ENCODE measurements at places on chromosomes 13 and 19.

DNA sequence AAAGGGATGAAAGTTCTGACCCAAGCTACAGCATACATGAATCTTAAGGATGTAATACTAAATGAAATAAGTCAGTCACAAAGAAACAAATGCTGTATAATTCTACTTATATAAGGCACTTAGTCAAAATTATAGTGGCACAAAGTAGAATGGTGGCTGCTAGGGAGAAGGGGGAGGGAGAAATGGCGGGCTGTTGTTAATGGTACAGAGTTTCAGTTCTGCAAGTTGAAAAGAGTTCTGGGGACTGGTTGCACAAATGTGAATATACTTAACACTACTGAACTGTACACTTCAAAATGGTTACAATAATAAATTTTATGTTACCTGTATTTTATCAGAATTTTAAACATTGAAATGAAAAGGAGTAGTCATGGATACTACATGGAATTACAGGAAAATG, 48.9 kb upstream of the CLDN10 start:
- H3K4me1 ChIP-seq: no peaks in the 10 kb centered on the region
- no peak overlapping the region for H3K27ac ChIP-seq
- H3K36me3 ChIP-seq: no peaks in the 10 kb centered on the region
- H3K4me3 ChIP-seq: no peak overlapping the region

DNA sequence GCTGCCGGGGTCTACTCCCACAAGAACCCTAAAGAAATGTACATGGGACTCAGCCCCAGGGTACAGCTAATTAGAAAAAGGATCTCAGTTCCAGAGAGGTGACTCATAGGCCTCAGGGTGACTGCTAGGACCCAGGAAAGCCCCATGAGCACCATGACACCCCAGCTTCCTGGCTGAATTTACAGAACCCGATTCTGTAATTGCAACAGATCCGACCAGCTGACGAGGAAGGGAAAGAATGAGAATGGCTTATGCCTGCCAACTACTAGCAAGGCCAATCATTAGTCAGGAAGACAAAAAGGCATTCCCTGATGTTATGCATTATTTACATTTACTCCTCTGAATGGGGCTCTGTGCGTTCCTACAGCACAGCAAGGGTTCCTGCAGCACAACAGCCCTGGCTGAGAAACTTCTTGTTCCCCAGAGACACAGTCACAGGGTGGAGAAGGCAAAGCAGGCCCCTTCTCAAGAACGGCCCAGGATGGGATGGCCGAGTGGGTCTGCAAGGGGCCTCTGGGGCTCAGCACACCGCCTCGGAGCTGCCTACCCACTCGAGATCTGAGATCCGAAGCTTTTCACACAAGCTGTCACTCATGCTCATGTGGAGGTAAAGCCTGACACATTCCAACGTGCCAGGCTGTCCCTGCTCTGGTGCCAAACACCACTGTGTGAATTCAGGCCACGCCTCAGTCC, 27.2 kb downstream of the PBX4 start:
- H3K4me3 ChIP-seq: no peak overlapping the region
- H3K36me3 ChIP-seq: peaks cover 49% of the 10 kb centered on the region
- H3K27me3 ChIP-seq: no peaks in the 10 kb centered on the region
- H3K27ac ChIP-seq: peak overlapping the region; percentile 93
- peak; percentile 68 for DNase-seq
- H3K4me1 ChIP-seq: peaks cover 77% of the 10 kb centered on the region

GRCh38 chr19:9917321-9917720, 19.0 kb downstream of the OLFM2 start:
- peak; percentile 30 for DNase-seq
- peaks cover 11% of the 10 kb centered on the region for H3K4me1 ChIP-seq
- H3K27me3 ChIP-seq: peaks cover 57% of the 10 kb centered on the region
- no peak overlapping the region for H3K27ac ChIP-seq

DNA sequence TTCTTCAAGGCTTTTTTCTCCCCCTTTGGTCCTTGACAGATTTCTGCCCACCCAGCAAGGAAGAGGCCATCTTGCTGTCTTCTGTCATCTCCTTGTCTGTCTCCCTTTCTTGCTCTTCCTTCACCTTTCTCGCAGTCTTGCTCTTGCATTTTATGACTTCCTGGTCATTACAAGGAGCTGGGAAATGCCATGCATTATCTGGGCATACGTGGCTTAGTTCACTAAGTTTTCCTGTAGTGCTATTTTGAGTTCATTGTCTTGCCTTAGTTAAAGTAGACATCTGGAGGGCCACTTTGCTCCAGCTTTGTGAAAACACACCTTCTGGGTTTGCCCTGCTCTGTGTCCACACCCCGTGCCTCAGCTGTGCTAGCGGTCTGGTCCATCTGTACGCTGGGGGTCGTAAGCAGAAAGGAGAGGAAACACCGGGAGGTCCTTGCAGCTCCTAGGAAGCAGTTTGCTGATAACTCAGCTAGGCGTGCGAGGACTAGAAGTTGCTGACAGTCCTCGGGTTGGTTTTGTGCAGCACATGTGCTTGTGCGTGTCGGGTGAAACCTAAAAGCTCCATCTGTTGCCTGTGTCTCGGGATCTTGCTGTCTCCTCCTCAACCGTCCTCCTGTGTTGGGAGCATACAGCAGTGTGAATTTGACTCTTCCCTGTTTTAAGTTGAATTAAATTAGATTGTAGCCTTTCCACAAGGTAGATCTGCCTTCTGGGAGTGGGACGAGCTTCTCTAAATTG, 59.4 kb downstream of the ARHGEF7 start:
- H3K4me1 ChIP-seq: peaks cover 66% of the 10 kb centered on the region
- no peak for DNase-seq
- no peaks in the 10 kb centered on the region for H3K27me3 ChIP-seq
- peaks cover 73% of the 10 kb centered on the region for H3K36me3 ChIP-seq
- H3K4me3 ChIP-seq: no peak overlapping the region

DNA sequence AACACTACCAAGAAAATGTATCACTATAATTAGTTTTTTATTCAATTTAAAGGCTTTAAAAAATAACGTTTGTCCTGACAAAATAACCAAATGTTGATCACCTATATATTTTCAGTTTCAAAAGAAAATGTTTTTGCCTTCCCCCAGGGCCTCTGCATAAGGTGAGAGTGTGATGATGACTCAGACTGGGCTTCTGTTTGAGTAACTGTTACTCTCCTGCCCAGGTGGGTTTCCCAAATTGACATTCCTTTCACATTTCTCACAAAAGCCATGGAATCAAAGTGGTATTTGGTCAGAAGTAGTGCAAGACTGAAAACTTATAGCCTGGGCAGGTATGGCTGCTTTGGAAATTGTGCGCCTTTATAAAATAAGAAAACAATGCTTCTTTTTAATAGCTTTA, 180.6 kb downstream of the COG6 start:
- no peak overlapping the region for H3K27ac ChIP-seq
- DNase-seq: no peak
- no peaks in the 10 kb centered on the region for H3K4me1 ChIP-seq

DNA sequence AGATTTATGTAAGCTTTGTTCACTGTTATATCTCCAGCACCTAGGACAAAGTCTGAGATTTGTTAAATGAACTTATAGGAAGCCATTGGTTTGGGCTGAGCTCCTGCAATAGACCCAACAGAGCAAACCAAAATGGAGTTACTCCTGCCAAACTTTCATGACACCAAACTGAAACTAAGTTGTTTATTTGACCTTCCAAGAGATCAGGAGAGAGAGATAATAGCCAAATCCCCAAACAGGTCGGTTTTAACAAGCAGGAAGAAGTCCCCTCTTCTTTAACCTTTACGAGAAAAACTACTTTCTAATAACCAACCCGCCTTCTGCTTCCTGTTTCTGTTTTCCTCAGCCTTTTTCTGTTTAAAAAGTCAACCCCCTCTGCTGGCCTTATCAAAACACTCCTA, 54.9 kb upstream of the ATP12A start:
- H3K27ac ChIP-seq: peak overlapping the region; percentile 98
- no peak overlapping the region for H3K4me3 ChIP-seq
- peaks cover 50% of the 10 kb centered on the region for H3K4me1 ChIP-seq
- H3K27me3 ChIP-seq: no peaks in the 10 kb centered on the region
- no peak for DNase-seq
- H3K36me3 ChIP-seq: peaks cover 17% of the 10 kb centered on the region

DNA sequence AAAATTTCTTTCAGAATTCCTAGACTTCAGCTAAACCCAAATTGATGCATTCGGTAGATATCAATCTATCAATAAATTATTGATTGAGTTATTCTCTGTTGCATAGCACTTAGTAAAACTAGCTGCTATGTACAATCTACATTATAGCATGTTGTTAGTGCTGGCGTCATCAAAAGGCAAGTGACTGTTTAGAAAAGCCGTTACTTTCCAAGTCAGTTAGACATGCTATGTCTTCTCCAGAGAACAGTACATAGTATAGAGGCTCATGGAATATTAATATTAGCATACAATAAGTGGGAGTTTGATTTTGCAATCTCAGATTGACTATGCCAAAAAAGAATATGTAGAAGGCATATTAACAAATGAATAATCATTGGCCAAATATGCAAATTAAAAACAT, 165.6 kb downstream of the DCT start:
- no peaks in the 10 kb centered on the region for H3K27me3 ChIP-seq
- H3K27ac ChIP-seq: no peak overlapping the region

DNA sequence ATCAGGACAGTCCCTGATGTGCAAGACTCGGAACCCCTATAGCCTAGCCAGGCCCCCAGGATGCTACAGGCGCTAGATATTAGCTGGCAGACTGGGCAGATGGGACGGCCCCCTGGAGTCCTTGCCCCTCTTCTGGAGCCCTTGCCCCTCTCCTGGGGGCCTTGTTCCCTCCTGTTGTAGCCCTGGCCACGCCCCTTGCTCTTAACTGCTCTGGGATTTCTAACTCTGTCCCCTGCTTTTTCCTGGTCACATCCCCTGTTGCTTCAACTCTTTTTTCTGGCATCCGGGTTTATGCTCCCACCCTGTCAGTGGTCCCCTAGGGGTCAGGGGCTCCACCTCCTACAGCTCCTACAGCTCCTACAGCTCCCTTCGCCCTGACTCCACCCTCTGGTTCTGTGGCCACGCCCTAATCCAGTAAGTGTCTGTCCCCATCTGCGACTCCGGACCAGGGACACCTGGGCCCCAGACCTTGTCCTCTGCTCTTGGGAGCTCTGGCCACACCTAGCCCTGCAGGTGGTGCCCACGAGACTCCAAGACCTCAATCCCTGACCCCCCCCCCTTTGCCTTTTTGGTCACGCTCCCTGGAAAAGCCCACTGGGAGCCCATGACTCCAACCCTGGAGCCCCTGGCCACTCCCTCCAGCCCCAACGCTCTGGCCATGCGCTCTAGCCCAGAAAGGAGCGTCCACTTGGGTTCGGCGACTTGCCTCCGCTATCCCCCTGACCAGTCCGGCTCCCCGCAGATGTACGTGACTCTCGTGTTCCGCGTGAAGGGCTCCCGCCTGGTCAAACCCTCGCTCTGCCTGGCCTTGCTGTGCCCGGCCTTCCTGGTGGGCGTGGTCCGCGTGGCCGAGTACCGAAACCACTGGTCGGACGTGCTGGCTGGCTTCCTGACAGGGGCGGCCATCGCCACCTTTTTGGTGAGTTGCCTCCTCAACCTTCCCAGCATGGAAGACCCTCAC, 6.8 kb downstream of the PLPPR2 start:
- peaks cover 15% of the 10 kb centered on the region for H3K27me3 ChIP-seq
- H3K27ac ChIP-seq: no peak overlapping the region
- no peak overlapping the region for H3K4me3 ChIP-seq
- no peak for DNase-seq
- H3K36me3 ChIP-seq: no peaks in the 10 kb centered on the region

GRCh38 chr19:22893855-22894270, 61.8 kb downstream of the ZNF723 start:
- no peaks in the 10 kb centered on the region for H3K4me1 ChIP-seq
- no peak overlapping the region for H3K27ac ChIP-seq
- H3K36me3 ChIP-seq: peaks cover 2% of the 10 kb centered on the region
- DNase-seq: no peak
- H3K27me3 ChIP-seq: no peaks in the 10 kb centered on the region
- H3K4me3 ChIP-seq: no peak overlapping the region

- peaks cover 25% of the 10 kb centered on the region for H3K27me3 ChIP-seq
- H3K4me1 ChIP-seq: no peaks in the 10 kb centered on the region
- no peak overlapping the region for H3K4me3 ChIP-seq
Observed at GRCh38 chr13:36875961-36876360, 44.1 kb downstream of the SMAD9 start.

DNA sequence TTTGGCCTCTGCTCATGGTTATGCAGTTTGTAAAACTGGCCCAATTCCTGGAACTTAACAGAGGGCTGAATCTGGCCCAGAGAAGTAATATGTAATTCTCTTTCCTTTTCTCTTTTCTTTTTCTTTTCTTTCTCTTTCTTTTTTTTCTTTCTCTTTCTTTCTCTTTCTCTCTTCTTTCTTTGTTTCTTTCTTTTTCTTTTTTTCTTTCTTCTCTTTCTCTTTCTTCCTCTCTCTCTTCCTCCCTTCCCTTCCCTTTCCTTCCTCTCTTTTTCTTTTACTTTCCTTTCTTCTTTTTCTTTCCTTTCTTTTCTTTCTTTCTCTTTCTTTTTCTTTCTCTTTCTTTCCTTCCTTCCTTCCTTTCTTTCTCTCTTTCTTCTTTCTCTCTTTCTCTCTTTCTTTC, 88.8 kb upstream of the SLITRK5 start:
- no peaks in the 10 kb centered on the region for H3K36me3 ChIP-seq
- H3K4me1 ChIP-seq: no peaks in the 10 kb centered on the region
- no peak for DNase-seq
- no peak overlapping the region for H3K4me3 ChIP-seq
- no peaks in the 10 kb centered on the region for H3K27me3 ChIP-seq

GRCh38 chr13:72530471-72530870, 197.0 kb downstream of the MZT1 start:
- no peaks in the 10 kb centered on the region for H3K36me3 ChIP-seq
- no peak overlapping the region for H3K27ac ChIP-seq
- no peaks in the 10 kb centered on the region for H3K4me1 ChIP-seq
- no peak for DNase-seq
- H3K4me3 ChIP-seq: no peak overlapping the region
- no peaks in the 10 kb centered on the region for H3K27me3 ChIP-seq

GRCh38 chr13:25874907-25875306, 176.9 kb downstream of the SHISA2 start:
- peak overlapping the region; percentile 15 for H3K4me3 ChIP-seq
- peak; percentile 84 for DNase-seq
- no peaks in the 10 kb centered on the region for H3K27me3 ChIP-seq
- peaks cover 73% of the 10 kb centered on the region for H3K4me1 ChIP-seq
- peak overlapping the region; percentile 91 for H3K27ac ChIP-seq

DNA sequence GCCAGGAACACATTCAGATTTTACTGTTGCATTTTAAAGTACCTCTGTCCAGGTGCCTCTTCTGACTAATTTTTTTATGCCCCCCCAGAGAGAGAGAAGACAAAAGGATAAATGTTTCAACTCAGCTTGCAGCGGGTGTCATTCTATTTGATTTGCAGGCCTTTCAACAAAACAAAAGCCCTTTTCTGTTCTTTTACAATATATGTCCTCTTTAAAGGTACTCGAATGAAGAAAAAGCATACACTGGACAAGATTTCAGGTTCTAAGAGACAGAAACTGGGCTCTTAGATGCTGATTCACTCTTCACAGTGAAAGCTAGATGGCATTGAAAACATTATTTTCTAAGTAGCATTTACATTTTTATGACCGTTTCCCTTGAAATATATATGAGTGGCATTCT, 2.9 kb upstream of the FRY start:
- no peak overlapping the region for H3K27ac ChIP-seq
- DNase-seq: no peak
- peaks cover 30% of the 10 kb centered on the region for H3K4me1 ChIP-seq
- H3K4me3 ChIP-seq: no peak overlapping the region
- H3K36me3 ChIP-seq: peaks cover 3% of the 10 kb centered on the region
- H3K27me3 ChIP-seq: peaks cover 14% of the 10 kb centered on the region
